Activated CD8-positive, alpha-beta T cell treated with anti-CD3 and anti-CD28 coated beads, Interleukin-2, amount 10 ng/mL, durations not matched to agents 7 days and 5 days (primary cell): ENCODE measurements at places on chromosomes 16 and 17.

DNA sequence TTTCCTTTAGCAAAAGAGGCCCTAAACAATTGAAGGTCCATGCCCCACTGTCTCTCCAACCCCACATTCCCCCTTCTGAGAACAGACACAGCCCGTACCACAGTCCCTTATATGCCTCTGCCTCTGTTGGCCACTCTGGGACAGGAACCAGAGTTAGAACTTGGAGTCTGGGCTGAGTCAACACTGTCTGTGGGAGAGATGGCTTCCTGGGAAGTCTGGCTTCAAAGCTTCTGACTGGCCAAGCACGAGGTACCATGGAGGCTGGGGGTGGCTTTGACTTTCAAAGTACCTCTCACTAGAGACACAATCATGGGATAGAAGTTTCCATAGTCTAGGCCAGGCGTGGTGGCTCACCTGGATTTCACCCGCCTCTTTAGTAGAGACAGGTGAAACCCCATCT lies 14.9 kb upstream of the SPOP start:
- DNase-seq = no peak

DNA sequence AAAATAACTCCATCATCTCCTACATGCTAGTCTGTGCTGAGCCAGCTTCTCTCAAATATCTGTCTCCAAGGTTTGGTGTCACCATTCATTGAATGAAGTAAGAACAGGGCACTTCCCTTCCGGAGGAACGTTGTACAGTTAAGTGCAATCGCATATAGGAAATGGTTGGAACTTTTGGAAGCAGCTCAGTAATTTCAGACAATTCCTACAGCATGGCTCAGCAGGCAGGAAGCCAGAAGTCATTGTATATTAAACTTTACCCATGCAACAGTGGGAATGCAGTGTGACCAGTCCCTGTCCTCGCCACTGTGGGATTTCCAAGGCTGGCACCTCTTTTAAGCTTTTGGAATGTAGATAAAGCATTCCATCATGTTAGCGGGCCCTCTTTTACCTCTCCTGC lies 51.1 kb upstream of the MYH2 start:
- DNase-seq = no peak

DNA sequence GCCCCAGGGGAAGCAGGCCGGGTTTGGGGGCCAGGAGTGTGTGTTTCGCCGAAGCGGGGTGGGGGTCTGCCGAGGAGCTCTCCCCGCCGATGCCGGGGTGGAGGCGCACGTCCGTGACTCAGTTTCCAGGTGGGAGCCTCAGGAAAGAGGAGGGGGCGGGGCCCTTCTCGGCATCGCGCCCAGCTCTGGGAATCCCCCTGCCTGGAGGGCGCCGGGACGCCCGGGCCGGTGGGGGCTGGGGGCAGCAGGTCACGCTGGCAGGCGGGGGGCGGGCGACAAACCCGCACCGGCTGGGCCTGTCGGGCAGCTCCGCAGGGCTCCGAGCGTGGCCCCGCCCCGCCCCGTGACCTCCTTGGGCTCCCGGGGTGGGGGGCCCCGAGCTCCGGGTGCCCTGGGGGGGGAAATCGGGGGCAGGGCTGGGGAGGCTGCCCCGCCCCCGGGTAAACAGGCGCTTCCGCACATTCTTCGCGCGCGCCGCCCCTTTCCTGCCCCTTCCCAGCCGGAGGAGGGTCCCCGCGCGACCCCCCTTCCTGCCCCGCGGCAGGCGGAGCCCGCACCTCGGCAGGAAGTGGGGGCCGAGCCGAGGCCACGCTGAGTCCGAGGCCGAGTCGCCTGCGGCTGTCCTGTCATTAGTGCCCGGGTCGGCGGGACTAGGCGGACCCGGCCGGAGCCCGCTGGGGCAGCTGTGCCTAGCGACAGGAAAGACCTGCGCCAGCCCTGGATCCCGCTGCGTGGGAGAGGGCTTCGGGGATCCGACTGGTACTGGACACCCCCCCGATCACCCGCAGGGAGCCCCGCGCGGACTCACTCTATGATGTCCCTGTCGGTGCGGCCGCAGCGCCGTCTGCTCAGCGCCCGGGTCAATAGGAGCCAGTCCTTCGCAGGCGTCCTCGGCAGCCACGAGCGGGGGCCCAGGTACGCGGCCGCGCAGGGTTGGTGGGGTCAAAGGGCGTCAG lies 9.3 kb downstream of the RIPOR1 start:
- peak; percentile 65 for DNase-seq

DNA sequence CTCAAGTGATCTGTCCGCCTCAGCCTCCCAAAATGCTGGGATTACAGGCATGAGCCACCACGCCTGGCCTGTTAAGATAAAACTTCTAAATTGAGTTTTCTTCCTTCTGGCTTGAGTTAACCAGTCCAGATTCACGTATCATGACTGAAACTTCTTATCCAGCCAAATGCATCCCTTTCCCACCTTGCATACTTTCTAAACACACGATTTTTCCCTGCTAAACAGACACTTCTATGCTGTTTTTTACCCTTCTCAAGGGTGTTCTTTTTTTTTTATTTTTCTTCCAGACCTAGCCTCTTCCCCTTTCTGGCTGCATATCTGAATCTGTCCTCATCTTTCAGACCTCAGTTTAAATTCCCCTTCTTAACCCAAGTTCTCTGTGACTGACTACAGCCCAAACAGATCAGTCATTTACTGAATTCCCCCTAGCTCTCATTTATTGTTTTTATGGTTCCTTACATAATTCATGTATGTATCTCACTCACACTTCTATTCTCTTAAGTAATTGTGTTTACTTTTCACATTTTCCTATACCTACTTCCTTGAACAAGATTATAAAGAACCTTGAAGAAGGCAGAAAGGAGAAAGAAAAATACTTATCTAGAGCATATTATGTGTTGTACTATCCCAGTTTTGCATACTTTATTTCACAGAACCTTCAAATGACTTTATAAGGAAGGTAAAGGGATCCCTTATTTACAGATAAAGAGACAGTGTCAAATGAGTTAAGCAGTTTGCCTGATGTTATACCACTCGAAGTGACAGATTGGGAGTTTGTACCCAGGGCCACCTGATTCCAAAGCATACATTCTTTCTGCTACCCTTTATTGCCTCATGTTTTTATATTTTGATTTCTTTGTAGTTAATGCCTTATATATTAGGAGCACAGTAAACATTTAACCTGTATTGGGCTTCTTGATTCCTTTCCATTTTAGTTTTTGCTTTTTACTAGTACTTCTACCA lies 5.2 kb downstream of the EVI2B start:
- no peak for DNase-seq

GRCh38 chr17:82848022-82848592 lies 8.3 kb upstream of the ZNF750 start:
- peak; percentile 65 for DNase-seq

DNA sequence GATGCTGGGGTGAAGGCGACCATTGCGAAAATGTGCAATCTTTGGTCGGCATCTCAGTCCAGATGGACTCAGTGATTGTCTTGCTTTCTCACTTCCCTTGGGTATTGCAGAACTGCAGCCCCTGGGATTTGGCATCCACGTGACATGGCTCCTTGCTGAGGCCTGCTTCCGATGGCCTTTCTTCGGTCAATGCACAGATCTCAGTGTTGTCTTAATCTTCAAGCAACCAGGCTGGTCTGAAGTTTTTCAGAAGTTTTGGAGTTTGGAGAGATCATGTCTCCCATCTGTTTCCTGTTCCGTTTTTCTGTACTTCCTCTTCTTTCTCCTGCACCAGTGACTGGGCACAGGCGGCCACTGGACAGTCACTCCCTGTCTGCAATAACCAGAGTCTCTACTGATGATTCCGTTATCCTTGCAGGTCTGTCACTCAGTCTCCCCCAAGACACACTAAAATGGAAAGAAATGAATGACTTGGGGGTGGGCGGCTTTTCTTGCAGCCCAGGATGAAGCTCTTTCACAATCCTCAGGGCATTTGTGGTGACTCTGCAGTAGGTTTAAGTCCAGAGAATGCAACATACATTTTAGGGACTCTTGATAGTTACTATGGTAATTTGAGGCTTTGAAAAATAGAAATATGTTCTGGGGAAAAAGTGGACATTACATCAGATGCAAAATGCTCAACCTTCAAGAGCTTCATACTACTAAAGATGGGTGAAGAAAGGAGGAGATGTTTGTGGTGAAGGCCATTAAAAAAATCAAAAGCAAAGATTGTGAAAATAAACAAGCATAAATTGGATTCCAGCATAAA lies 106.3 kb upstream of the ZFHX3 start:
- no peak for DNase-seq
